ENCODE measurements at places on chromosomes 4 and X. TPM values are rescaled to one million over a fixed set of nuclear protein-coding genes. Genes with fewer than 3 reads are reported as not detected.
A peak's percentile ranks its signal among the peaks of the same experiment; 100 is the strongest.

The SLC6A14 gene
- not detected for total RNA-seq

- DNase-seq, result no peak
These were observed 161.4 kb upstream of the PACRGL start for GRCh38 chr4:20538905-20539304.

DNA sequence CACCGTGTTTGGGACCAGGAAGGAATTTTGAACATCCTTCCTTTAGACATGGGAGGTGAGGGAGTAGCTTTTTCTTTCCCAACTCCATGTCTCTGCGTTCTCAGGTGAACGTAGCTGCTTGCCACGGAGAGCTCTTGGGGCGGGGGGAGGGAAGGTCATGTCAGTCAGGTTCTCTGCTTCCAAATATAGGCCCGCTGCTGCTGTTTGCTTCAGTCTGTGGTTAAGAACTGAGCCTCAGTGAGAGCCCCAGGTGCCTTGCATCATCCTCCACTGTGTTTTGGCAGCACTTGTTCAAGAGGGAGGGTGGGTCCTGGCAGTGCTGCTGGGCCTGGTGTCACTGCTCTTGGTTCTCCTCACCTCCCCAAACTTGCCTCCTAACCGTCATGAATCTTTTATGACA lies 46.5 kb downstream of the HADH start:
- peak; percentile 69 for DNase-seq

GRCh38 chr4:182233310-182234090 lies 9.7 kb upstream of the TENM3 start:
- no peak for DNase-seq

DNA sequence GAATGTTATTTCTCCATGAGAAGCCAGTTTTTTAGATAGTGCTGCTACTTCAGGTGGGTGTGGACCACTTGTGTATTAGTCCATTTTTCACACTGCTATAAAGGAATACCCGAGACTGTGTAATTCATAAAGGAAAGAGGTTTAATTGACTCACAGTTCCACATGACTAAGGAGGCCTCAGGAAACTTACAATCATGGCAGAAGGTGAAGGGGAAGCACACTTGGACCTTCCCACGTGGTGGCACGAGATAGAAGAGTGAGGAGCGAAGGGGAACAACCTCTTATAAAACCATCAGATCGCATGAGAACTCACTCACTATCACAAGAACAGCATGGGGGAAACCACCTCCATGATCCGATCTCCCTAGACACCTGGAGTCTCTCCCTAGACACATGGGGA lies 3.4 kb upstream of the PPID start:
- no peak for DNase-seq
